ENCODE measurements at places on chromosomes 5 and 9.

GRCh38 chr5:168598639-168599038 lies 19.5 kb upstream of the PANK3 start:
- DNase-seq, result no peak

- DNase-seq, result no peak
Measured at GRCh38 chr9:123175854-123176629, 92.3 kb downstream of the STRBP start.

DNA sequence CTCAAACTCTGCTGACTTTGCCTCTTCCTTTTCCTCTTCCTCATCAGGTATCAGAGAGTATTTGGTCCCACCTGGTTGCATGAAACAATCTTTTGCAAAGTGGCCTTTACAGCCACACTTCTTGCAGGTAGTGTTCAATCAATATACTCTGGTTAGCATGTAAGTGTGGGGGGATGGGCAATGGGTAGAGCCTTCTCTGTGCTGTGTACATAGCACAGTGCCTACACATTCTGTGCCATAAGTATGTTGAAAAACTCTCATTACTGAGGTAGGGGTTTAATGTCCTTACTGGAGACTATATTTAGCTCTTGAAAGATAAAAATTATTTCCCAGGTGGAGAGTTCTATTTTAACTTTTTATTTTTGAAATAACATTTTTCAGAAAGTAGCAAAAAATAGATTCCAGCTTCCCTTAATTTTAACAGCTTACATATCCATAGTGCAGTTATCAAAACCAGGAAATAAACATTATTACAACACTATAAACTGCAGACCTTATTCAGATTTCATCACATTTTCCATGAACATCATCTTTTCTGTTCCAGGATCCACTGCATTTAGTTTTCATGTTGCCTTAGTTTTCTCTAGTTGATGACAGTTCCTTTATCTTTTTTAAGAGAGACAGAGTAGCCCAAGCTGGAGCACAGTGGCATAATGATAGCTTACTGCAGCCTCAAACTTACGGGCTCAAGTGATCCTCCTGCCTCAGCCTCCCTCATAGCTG lies 15.1 kb downstream of the TTC1 start:
- no peak for DNase-seq

DNA sequence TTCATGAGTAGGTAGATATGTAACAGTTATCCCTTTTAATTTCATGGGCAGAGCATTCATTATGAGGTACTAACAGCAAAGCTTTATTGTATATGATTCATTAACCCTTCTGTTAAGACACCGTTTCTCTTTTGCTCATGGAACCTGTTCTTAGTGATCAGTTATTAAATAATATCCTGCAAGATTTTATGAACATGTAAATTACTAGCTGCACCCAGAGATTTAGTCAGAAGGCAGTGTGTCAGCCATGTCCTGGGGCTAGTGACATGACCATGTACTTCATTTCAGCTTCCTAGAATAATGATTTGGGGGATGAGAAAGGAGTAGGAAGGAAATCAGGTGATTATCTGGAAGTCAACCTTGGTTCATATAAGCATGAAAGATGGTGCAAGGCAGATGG lies 7.0 kb downstream of the MAST4 start:
- DNase-seq, result no peak

GRCh38 chr9:98993570-98993945 lies 49.9 kb downstream of the COL15A1 start:
- DNase-seq, result no peak

- DNase-seq, result no peak
Measured at GRCh38 chr9:18703151-18703900, 229.4 kb downstream of the ADAMTSL1 start.

- no peak for DNase-seq
Measured at GRCh38 chr9:93531374-93531773, 45.0 kb upstream of the PHF2 start.

GRCh38 chr9:88723751-88724150 lies 188.8 kb downstream of the NXNL2 start:
- no peak for DNase-seq

DNA sequence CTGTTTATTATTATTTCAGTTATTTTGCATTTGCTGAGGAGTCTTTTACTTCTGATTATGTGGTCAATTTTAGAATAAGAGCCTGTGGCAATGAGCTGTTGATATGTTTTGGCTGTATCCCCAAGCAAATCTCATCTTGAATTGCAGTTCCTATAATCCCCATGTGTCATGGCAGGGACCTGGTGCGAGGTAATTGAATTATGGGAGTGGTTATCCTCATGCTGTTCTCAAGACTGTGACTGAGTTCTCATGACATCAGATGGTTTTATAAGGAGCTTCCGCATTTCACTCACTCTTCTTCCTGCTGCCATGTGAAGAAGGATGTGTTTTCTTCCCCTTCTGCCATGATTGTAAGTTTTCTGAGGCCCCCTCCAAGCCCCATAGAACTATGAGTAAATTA lies 114.9 kb upstream of the SLCO6A1 start:
- DNase-seq, result no peak

DNA sequence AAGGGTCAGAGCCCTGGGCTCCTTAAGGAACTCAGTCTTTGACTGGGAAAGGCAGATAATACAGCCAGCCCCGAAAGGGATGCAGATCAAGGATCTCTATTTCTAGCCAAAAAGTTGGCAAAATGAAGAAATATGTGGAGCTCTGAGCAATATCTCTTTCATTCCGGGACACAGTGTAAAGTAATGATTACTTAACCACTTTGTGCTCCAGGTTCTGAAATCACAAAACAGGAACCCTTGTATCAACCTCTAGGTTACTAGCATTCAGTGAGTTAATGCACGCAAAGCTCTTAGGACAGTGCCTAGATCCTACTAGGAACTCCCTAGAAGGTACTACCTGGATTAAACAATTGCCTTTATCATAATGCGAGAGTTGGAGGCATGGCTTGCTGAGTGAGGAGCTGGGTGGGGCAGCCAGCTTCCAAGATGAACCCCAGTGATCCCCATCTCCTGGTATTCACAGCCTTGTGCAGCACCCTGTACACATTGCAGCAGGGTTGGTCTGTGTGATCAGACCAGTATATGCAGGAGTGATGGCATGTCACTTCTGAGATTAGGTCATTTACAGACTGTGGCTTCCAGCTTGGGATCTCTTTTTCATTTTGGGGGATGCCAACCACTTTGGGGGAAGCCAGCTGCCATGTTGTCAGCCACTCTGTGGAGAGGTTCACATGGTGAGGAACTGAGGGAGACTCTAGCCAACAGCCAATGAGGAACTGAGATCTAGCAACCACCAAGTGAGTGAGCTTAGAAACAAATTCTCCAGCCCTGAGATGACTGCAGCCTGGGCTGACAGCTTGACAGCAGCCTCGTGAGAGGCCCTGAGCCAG lies 103.1 kb upstream of the SLC44A1 start:
- no peak for DNase-seq

- DNase-seq, result no peak
Measured at GRCh38 chr5:146427619-146427997, 19.5 kb upstream of the TCERG1 start.

DNA sequence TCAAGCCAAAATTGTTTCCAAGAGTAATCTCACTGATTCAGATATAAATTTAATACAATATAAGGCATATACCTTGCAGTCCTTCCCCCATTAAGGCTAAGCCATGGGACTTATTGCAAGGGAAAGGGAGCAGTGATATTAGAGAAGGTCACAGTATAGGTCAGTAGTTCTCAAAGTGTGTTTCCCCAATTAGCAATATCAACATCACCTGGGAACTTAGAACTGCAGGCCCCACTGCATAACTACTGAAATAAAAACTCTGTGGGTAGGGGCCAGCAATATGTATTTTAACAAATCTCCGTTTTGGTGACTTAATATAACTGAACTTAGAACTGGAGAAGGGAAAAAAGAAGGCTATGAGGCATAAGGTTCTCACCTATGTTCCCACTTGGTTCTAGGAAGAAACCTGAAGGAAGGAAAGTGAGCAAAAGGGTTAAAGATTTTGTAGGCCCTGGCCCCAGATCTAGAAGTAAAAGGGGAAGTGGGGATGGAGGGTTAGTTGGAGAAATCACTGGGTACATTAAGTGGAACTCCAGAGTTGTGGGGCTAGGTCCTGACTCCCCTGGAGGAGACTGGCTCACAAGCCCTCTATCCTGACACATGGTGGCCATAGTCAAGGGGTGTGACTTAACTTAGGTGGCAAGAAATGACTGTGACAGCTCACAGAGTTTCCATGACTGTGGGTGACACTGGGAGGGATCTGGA lies 40.7 kb downstream of the WDR36 start:
- DNase-seq, result no peak

GRCh38 chr5:116613445-116613844 lies 38.8 kb upstream of the SEMA6A start:
- DNase-seq, result no peak

GRCh38 chr5:148465381-148466235 lies 81.8 kb downstream of the FBXO38 start:
- no peak for DNase-seq

DNA sequence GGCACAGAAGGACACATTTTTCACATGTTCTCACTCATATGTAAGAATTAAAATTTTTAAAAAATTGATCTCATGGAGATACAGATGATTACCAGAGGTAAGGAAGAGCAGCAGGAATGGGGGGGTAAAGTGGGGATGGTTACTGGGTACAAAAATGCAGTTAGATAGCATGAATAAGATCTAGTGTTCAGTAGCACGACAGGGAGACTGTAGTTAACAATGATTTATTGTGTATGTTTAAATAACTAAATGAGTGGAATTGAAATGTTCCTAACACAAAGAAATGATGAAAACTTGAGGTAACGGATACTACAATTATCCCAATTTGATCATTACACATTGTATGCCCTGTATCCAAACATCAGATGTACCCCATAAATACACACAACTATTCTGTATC lies 15.2 kb upstream of the TGFBI start:
- DNase-seq, result no peak

DNA sequence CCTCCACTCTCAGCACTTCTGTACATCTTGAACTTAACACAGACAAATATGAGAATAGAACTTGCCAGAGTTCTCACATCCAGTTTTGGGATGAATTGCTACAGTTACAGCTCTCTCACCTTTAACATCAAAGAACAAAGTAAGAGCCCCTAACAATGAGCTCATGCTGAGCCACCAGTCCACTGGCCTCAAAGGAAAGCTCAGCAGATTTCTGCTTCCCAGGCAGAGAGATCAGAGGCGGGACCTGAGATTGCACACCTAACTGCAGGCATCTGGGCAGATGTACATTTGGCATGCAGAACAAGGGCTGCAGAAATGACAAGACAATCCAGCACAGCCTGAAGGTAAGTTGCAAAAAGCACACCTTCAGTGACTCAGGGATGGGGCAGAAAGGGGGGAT lies 300.9 kb downstream of the MRPS30 start:
- no peak for DNase-seq

- DNase-seq, result no peak
Measured at GRCh38 chr9:113798062-113799030, 77.8 kb upstream of the ZNF618 start.

DNA sequence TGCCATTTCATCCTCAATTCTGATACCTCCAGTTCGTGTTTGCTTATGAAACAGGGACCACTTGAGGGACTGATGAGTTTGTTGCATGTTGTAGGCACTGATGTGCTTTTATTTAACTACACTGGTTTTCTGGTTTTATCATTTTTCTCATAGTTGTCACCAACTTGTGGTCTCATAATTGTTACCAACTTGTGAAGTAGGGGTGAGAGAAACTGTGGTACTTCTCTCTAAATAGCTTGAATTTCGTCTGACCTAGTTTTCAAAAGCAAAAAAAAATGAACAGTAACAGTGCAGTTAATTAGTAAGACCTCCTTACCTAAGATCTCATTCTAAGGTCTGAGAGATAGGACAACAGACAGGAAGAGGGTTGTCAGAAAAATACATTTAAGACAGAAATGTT lies 78.0 kb downstream of the ANXA2R start:
- no peak for DNase-seq

DNA sequence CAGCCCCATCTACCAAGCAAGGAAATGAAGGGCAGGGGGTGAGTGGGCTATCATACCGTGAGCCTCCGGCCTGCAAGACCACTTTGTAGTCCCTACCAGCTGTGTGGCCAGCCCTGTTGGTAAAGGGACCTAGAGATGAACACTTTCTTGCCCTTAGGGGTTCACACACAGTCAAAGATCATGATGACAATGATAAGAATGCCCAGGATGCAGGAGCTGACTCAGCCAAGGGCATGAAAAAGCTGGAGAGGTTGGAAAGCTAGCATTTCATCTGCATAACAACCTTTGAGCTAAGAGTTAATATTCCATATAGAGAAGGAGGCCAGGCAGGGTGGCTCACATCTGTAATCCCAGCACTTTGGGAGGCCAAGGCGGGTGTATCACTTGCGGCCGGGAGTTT lies 19.2 kb upstream of the FGFR4 start:
- no peak for DNase-seq

DNA sequence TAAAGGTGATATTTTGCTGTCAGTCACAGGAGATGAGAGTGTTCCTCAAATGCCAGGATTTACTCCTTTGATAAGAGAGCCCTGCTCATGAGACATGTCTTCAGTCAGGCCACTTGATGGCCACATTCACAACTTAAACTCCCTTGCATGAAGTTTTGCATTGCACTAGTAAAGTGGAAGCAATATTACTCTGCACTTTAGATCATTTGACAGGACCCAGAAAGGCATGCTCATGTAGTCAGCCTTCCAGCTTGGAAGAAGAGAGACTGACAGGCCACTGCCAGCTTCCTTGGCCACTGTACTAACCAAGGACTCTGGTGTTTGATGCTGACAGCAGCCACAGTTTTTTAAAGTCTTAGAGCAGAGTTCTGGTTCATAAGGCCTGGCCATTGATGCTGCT lies 42.6 kb downstream of the NPR3 start:
- DNase-seq, result no peak

- DNase-seq, result no peak
Measured at GRCh38 chr9:17159469-17159868, 24.6 kb downstream of the CNTLN start.

GRCh38 chr9:136587145-136587943 lies 41.5 kb upstream of the NOTCH1 start:
- no peak for DNase-seq

GRCh38 chr5:122351416-122352157 lies 39.5 kb downstream of the SNCAIP start:
- DNase-seq, result no peak

GRCh38 chr9:36036780-36037548 lies at the start of gene RECK:
Gene RECK, plus strand, starts transcription at chr9:36036913. Its CDS starts 86 bp downstream, at chr9:36036999.
- peak; percentile 94 for DNase-seq

DNA sequence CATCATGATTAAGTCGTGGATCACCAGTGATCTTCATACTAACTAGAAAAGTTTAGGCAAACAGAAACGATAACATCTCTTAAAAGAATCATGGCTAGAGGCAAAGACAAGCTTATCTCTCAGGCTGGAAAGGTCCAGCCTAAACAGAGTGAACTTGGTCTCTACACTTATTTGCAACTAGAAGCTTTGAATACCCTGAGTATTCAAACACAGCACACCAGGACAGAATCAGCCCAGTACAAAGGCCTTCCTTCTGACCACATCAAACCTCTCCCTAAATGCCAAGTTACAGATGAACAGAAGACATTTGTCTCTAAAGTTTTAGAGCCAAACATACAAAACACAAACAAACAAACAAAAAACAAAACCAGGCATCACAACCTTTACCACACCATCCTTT lies 57.2 kb downstream of the ELAVL2 start:
- DNase-seq, result no peak
